ENCODE measurements at places on chromosomes 11 and 22.

DNA sequence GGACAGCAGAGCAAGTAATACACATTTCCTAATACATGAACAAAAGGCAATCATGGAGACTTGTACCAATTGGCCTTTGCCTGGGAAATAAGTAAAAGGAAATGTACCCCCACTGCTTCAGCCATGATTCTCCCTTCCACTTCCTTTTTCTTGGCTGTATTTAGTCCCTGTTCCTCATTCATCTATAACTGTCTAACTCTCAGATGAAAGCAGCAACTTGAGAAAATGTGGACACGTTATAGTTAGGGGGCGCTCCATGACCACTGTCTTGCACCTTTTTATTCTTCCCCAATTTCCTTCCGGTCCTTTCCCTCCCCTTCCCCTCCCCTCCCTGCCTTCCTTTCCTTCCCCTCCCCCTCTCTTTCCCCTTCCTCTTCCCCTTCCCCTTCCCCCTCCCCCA, 61.3 kb upstream of the BARX2 start:
- no peak for DNase-seq

GRCh38 chr11:94181943-94182342, 53.3 kb downstream of the PANX1 start:
- DNase-seq, result no peak

DNA sequence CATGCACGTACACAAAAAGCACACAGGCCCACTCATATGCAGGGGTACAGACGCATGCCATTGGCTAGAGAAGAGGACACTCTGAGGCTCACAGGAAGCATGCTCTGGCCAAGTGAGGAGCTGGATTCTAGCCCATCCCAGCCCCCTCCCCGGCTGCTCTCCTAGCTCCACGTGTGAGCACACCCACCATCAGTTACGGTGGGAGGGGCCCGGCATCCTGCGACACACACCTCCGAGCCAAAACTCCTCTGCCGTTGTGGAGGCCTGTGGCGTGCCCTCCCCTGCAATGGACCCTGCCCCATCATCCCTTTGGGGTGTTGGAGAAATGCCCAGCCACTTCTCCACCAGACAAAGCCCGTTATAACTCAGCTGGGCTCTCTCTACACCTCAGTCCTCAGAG, 15.1 kb upstream of the IGSF9B start:
- DNase-seq, result no peak

- no peak for DNase-seq
These were observed 39.8 kb downstream of the RELT start for GRCh38 chr11:73415854-73416615.

- DNase-seq, result no peak
These were observed 504.3 kb downstream of the FAM181B start for GRCh38 chr11:82229341-82229740.

GRCh38 chr22:28714043-28714628, 27.5 kb downstream of the CHEK2 start:
- DNase-seq, result no peak

DNA sequence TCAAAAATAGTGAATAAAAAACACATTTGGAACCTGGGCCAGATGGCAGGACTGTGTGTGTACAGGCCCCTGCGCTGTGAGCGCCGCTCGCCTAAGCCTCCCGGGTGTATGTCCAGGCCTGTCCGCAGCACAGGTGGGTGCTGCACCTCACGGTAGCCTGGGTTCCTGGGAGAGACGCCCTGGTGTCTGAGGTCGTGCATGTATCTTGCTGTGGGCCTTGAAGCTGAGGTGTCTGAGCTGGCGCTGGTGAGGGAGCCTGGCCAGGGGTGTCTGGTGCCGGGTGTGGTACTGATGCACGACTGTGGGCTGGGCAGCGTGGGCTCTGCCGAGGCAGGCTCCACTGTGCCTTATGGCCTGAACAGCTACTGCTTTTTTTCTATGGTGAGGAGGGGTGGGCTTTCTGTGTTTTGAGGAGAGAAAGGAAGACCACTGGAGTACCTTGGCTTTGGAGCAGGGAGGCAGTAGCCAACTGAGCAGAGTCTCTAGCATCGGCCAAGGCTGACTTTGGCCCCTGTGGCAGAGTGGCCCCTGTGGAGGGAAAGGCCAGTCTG, 4.2 kb upstream of the ZDHHC8 start:
- DNase-seq, result no peak

- DNase-seq, result no peak
These were observed 1.3 kb upstream of the INSC start for GRCh38 chr11:15113381-15113780.

DNA sequence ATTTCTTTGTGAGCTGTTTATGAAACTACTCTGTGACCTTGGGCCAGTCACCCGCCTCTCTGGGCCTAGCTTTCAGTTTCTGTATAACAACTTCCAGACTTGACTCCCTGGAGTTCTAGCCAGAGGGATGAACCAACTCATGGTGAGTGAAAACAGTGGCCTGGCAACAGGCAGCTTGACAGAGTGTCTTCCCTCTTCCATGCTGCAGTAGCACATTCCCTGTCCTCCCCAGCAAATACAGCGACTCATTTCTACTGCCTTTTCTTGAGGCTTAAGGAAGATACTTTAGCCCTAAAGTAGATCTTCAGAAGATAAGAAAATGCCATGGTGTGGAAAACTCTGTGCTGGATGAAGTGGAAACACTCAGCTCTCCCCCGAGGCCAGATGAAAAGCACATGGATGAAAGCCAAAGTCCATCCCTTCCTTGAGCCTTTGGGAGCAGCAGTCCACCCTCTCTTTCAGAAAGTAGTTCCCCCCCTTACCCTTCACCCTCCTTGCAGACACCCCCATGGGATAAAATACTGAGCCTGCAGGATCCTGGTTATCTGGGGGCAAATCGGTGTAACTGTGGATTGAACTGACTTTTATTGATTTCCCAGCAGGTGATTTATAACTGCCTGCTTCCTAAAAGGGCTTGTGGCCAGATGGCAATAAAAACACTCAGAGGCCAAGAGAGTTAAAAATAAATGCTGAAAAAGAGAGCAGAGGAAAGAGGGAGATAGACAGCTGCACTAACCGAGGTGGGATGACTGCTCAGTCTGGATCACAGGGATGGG, 24.1 kb downstream of the IRAG1 start:
- no peak for DNase-seq

DNA sequence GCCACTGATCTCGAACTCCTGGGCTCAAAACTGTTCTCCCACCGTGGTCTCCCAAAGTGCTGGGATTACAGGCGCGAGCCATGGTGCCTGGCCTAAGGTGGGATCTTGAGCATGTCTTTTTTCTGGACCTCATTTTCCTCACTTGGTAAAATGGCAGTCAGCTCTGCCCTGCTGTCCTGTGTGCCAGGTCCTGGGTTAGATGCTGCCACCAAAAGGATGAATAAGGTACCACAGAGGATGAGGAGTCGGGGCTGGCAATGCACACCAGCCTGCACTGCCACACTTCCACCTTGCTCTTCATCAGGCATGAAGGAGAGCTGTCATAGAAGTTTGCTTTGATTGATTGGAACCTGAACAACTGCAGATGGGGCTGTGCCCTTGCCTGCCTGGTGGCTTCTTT, 32.3 kb downstream of the ACO2 start:
- DNase-seq, result peak; percentile 57

DNA sequence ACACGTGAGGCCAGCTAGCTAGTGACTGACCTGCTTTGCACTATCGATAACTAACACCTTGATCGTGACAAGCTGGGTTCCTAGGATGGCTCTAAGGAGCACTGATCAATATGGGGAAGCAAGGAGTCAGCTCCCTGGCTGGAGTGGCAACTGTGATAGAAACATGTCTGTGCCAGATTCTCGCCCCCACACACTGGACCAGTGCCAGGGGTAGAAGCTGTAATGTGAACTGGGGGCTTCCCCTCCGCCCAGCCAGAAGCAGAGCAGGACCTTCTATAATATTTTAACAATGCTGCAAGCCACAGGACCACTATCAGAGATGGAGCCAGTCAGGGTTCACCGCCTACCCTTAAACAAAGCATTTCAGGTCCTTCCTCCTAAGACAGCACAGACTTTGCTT, 96.5 kb downstream of the DSCAML1 start:
- no peak for DNase-seq

- no peak for DNase-seq
These were observed 3.0 kb downstream of the KCNJ11 start for GRCh38 chr11:17385492-17385891.

- no peak for DNase-seq
These were observed 121.6 kb upstream of the SNX19 start for GRCh38 chr11:131037873-131038272.

DNA sequence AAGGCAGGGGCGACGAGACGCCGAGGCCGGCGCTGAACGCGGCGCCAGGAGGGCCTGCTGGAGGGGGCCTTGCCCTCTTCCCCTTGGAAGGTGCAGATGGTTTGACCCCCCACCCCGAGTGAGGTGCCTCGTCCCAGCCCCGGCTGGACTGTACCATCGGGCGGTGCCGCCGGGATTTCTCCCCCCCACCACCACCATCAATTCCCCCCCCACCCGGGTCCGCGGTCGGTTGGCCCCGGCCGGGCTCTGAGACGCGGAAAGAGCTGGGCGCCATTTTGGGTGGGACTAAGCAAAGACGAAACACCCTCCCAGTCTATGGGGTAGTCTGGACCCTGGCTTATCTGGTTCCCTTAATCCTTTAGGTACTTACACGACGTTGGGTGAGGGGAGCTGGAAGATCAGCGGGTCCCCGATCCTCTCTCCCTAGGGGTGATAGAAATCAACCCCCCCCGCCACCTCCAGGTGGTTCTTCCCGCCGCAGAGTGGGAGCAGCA, at the start of gene PRDM10:
Gene PRDM10 (minus strand): TSS at position 484 of the 494 bp plus-strand sequence. CDS start 41,871 bp downstream, outside the sequence.
- no peak for DNase-seq

- no peak for DNase-seq
These were observed 62.5 kb downstream of the MACROD1 start for GRCh38 chr11:64103277-64103985.

GRCh38 chr11:46256540-46257001, 20.9 kb upstream of the CREB3L1 start:
- peak; percentile 91 for DNase-seq

DNA sequence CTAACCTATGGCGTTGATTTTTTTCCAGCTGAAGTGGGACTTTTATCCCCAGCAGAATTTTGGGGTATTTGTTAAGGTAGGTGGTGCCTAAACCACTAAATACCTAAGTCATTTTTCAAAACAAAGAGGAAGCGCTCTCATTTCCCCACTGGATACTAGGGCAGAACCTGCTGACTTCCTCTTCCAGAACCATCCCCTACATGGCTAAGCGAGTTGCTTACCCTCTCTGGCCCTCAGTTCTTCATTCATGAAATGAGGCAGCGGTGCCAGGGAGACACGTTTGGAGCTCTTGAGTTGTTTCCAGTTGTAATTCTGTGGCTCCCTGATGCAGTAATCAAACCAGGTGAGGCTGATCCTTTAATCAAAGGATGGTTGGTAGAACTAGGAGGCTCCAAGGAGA, 10.0 kb upstream of the MTMR3 start:
- no peak for DNase-seq

DNA sequence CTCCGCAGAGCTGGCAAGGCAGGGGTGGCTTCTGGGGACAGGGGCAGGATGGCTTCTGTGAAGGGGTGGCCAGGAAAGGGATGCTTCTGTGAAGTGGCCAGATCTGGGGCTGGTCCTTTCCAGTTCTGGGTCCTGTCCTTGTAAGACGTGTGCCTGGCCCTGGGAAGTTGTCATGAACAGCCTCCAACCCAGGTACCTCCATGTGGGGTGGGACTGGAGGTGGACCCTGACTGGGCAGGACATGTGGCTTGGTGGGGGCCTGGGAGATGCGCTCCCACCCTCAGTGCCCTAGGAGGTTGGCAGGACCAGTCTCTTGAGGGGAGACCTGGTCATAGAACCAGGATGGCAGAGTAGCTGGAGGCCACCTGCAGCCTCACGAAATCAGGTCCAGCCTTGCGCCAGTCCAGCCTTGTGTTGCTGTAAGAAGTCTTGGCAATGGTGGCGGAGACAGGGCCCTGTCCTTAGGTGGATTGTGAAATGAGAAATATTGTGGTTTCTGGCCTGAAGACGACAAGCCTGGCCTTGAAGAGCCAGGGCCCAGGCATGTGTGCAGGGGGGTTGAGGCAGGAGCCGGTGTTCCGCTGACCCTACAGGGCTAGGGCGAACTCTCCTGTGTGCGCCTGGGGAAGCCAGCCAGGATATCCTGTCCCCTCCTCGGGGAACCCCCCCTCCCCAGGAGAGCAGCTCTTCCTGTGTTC, 2.6 kb downstream of the KCNQ1 start:
- DNase-seq, result no peak

DNA sequence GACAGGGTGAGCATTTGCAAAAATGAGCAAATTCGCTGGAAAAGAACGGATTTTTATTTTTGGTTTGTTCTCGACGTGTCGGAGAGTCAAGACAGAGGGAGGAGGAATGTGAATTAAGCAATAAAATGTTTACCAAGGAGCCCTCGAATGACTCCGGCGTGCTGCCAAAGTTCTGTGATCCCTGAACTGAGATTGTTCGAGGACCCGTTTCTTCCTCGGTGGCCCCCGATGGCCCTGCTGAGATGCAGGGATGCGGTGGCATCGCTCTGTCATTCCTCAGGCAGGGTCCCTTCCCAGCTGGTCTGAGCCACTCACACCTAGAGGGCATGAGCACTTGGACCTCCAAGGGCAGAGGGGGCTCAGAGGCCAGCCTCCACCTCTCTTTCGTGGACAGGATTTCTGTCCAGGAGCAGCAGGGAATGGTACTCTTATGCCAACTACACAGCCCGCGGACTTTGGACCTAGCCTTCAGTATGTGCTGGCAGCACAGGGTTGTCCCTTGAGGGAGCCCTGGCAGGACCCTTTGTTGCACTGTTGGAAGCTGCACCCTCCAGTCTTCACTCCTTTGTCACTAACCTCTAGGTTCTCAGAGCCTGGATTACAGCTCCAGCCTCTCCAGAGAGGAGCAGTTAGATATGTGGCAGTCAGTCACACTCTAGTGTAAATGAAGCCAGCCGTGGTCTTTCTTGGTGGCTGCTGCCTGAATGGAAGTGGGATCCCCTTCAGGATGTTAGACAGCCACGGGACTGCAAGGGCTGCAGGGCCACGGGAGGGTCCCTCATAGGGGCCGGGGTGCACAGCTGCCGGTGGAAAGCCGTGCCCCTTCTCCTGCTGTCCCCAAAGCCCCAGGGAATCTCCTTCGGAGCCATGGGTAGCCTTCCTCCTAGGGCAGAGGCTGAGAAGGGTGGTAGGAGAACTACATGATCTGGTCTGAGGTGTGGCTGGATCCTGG, 109.4 kb upstream of the ANO1 start:
- DNase-seq, result no peak

DNA sequence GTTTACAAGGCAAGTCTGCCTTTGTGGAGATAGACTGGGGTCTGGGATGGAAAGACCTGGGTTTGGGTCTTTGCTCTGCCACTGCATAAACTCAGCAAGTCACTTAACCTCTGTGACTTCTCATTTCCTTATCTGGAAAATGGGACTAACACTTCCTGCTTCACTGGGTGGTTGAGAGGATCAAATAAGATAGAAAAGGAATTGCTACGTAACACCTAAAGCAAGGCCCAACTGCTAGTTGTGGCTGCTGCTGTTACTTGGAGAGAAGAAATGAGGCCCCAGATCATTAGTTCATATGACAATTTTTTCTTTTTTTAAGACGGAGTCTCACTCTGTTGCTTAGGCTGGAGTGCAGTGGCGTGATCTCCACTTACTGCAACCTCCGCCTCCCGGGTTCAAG, 5.9 kb downstream of the PTPRJ start:
- DNase-seq, result no peak

Data from hematopoietic multipotent progenitor cell treated with erythropoietin and hydrocortisone succinate and interleukin-3 and kit ligand, for 15 days (in vitro differentiated cells).